NB4 (cell line): ENCODE measurements at places on chromosomes 1 and 21.
A peak's percentile ranks its signal among the peaks of the same experiment; 100 is the strongest.

- DNase-seq: no peak
Measured at GRCh38 chr1:111818081-111818480, 62.4 kb downstream of the DDX20 start.

- no peak for DNase-seq
Measured at GRCh38 chr1:4106731-4107130, 206.7 kb upstream of the C1orf174 start.

DNA sequence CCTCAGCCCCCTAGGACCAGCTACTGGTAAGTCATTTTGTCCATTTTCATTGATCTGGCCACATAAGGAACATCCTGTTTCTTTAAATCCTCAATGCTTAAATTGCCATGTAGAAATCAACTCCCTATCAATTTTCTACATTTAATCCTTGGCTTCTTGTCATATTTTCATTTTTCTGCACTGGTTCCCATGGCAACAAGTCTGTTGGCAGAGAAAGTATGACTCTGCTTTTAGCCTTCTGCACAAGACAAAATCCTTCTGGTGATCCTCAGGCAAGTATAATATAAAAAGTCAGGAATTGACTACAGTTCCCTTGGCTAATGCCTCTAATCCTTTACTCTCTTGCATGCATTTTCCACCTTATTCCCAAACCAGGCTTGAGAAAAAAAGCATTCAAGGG, 65.0 kb downstream of the LRRC40 start:
- no peak for DNase-seq

DNA sequence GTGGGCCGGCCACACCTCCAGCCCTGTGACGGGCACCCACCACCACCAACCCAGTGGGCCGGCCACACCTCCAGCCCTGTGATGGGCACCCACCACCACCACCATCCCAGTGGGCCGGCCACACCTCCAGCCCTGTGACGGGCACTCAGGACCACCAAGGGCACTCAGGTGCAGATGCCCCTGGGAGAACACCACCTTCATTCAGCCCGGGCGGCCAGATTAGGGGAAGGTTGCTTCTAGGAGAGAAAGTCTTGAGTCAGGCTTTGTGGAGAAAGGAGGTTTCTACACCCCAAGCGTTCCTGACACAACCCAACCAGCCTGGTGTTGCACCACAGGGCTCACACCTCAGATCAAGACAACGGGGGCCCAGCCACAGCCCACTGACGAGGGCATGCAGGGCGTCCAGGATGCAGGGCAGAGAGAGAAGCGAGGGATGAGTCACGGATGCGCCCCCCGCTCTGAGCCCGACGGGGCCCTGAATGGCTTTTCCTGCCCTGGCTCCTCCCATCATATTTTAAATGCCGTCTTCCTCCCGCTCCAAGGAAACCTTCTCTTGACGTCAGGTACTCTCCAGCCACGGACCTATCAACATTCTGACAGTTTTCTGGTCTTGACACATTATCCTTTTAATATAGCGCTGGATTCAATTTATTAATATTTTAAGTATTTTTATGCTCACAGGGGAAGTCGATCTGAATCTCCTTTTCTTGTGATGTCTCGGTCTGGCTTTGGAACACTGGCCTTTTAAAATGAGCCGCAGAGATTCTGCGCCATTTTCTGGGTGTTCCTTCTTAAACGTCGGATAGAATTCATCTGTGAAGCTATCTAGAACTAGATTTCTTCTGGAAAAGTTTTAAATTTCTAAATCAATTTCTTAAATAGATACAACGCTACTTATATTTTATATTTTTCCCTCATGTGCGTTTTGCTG, 631 bp upstream of the SPATC1L start:
- DNase-seq: peak; percentile 94

- DNase-seq: no peak
Measured at GRCh38 chr1:86773341-86774288, 69.2 kb downstream of the SH3GLB1 start.

DNA sequence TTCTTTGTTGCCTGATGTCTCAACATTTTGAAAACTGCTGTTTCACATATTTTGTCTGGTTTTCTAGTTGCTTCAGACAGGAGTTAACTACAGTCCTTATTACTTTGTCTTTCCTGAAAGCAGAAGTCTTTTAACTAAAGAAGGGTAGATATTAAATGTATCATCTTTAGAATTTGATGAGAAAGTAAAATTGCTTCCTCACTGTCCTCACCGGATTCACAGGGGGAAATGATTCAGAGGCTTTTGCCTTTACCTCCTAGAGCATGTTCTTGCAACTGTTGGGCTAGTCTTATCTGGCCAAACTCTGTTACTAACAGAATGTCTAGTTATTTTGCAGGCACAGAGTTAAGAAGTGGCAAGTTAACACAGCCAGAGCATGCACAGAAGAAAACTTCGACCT, 107.2 kb upstream of the VAV3 start:
- no peak for DNase-seq

GRCh38 chr1:6127587-6128163, 52.4 kb downstream of the CHD5 start:
- DNase-seq: peak; percentile 23

DNA sequence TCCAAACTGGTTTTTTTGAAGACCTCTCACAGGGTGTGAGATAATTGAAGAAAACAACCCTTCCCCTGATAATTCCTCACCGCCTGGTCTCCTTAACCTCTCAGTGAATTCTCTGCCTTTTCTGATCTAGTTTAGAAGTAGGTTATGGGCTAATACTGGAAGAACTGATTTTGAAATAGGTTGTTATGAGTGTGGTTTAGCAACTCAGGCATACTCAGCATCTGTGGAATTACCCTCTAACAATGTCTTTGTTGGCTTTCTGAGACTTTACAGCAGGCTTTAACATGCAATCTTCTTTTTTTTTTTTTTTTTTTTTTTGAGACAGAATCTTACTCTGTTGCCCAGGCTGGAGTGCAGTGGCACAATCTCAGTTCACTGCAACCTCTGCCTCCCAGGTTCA, 10.3 kb upstream of the PLD5 start:
- no peak for DNase-seq

- DNase-seq: no peak
Measured at GRCh38 chr1:48035371-48036141, 38.4 kb upstream of the TRABD2B start.

GRCh38 chr1:13642306-13643004, 57.5 kb upstream of the PRDM2 start:
- no peak for DNase-seq

GRCh38 chr1:31761883-31762282, 2.3 kb downstream of the ADGRB2 start:
- DNase-seq: no peak
